NCI-H1105 (cell line): ENCODE measurements at places on chromosomes 7 and 10.

- peak; percentile 22 for DNase-seq
Observed at GRCh38 chr7:28296571-28297483, 115.5 kb upstream of the CREB5 start.

GRCh38 chr7:106566672-106567071 lies 94.3 kb downstream of the CCDC71L start:
- DNase-seq, result no peak

GRCh38 chr7:81404669-81405068 lies 365.2 kb downstream of the HGF start:
- no peak for DNase-seq

- DNase-seq, result no peak
Observed at GRCh38 chr7:17611611-17612010, 313.2 kb downstream of the AHR start.

- DNase-seq, result no peak
Observed at GRCh38 chr10:15043674-15044073, at the start of gene OLAH. OLAH (plus strand) TSS chr10:15043943; CDS start chr10:15047289, 3,346 bp downstream.

- DNase-seq, result no peak
Observed at GRCh38 chr10:83820033-83820432, 319.3 kb upstream of the GHITM start.

GRCh38 chr10:101229266-101230182 lies at the start of gene LBX1:
LBX1 (minus strand) TSS chr10:101229463; CDS start chr10:101228815, 648 bp downstream.
- no peak for DNase-seq

- DNase-seq, result no peak
Observed at GRCh38 chr7:116574025-116574822, 49.4 kb downstream of the CAV1 start.

DNA sequence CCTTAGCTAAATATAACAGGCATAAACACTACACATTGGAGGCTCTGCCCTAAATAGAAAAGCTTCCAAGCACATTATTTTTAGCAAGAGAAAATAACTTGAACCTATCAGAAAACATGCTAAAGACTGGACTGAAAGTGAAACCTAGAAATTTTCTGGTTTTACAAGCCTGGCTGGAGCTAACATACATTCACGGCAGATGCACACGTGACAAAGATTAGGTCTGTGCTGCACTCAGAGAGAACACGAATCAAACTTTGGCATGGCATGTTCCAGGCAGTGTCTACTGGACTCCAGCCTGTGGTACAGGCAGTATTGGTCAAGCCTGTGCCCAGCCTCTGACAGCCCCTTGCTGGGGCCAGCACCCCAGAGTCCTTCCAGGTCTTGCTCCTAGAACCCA lies 94.1 kb upstream of the PCBD1 start:
- DNase-seq, result no peak

DNA sequence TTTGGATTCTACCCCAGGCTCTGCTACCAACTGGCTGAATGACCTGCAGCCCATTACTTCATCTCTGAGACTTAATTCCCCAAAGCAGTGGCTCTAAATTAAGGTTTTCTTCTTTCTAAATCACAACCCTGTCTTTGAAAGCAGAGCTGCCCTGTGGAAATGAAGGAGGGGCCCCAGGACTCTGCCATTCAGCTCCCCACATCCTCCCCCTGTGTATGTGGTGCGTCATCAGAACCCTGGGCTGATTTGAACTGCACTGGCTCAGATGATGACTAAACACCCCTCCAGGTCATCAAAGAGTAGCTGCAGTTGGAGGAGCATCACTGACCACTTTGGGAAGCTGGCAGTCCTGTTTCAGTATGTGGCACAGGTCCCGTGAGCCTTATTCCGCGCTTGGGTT lies 46.6 kb downstream of the BPGM start:
- DNase-seq, result no peak

DNA sequence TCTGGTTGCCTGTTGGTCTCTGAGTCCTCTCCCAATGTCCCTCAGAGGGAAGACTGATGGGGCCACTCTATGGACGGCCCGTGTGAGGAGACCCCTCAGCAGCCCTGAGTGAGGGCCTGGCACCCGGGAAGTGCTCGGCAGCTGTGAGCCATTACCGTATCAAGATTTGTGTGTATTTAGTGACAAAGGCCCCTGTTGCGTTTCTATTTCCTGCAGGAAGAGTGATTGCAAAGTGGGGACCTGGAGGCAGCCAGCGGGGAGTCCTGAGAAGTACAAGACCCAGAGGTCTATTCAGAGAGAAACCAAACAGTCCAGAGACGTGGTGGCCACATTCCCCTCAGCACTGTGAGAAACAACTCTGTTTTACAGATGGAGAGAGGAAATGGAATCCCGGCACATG lies 51.1 kb upstream of the CHST15 start:
- DNase-seq, result no peak

DNA sequence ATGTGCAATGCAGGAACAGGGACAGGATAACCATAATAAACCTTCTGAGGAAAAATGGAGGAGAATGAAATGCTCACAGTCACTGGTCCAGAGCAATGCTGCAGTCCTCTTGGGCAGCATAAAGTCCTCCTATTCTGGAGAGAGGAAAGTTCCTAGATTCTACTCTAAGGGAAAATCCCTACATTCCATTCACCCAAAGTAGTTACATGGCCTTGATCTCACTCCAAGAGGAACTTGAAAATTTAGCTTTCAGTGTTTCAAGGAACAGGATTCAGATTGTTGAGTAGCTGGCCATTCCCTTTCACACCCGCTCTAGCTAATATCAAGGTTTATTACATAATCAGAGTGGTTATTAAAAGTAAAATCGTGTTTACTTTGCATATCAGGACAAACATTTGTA lies 168.3 kb downstream of the CHRM2 start:
- DNase-seq, result no peak

- no peak for DNase-seq
Observed at GRCh38 chr10:11322698-11323097, 288.8 kb downstream of the USP6NL start.

DNA sequence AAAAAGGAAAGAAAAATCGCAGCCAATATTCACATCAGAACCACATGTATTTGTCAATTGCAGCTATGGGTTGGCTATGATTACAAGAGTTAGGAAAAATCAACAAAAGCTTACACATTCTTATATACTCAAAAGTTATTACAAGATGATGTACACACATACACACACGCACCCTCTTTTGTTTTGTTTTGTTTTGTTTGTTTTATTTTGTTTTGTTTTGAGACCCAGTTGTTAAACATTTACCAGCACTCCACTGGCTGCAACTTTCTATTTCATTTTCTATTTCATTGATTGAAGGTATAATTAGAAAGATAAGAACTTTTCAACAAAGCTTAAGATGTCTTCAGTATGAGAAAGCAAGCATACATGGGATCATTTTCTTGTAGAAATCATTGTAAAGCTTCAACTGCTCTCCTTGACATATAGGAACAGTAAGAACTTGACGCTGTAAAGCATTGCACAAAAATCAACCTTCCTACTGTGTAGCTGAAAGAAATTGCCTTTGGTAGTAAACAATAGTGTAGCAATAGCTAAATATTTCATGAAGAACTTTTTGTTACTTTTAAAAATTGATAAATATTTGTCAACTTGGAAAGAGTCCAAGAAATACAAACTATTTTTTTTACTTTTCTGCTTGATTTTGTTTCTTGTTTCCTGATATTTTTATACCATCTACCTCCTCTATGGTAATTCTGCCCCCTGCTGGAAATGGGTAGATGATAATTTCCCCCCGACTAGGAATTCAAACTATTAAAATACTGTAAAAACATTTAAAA lies 205.9 kb downstream of the MBL2 start:
- no peak for DNase-seq
